ENCODE measurements at places on chromosomes 11 and 22. TPM values are rescaled to one million over a fixed set of nuclear protein-coding genes. Genes with fewer than 3 reads are reported as not detected.

PGA3 gene
- polyA plus RNA-seq: 1.7 TPM

RIC3 gene
- 18.7 TPM for polyA plus RNA-seq

TBC1D22A gene
- 16.6 TPM for polyA plus RNA-seq

APOBEC3C gene
- polyA plus RNA-seq: 76.6 TPM

FAM180B gene
- 1.1 TPM for polyA plus RNA-seq

PANX2 gene
- 2.0 TPM for polyA plus RNA-seq

ETS1 gene
- polyA plus RNA-seq: 21.1 TPM

CABP4 gene
- polyA plus RNA-seq: 0.98 TPM

CBLIF gene
- 0.54 TPM for polyA plus RNA-seq

LAYN gene
- polyA plus RNA-seq: 8.7 TPM

SCGB1A1 gene
- polyA plus RNA-seq: not detected

APOA5 gene
- not detected for polyA plus RNA-seq

TAF1D gene
- 24.0 TPM for polyA plus RNA-seq

EMSY gene
- 23.1 TPM for polyA plus RNA-seq

CRYBB2 gene
- polyA plus RNA-seq: 2.4 TPM

PGA5 gene
- 1.5 TPM for polyA plus RNA-seq

TTC36 gene
- polyA plus RNA-seq: not detected

OR8K1 gene
- polyA plus RNA-seq: not detected

PKP3 gene
- polyA plus RNA-seq: 1.2 TPM

MB gene
- 62.6 TPM for polyA plus RNA-seq

SORL1 gene
- polyA plus RNA-seq: 14.7 TPM

TRIM77 gene
- not detected for polyA plus RNA-seq

CARD16 gene
- 5.7 TPM for polyA plus RNA-seq

HORMAD2 gene
- 45.2 TPM for polyA plus RNA-seq

GLB1L2 gene
- polyA plus RNA-seq: 18.5 TPM

CDHR5 gene
- 2.3 TPM for polyA plus RNA-seq

OR51E2 gene
- polyA plus RNA-seq: 0.17 TPM

GAL gene
- polyA plus RNA-seq: 1.3 TPM

RIMBP3C gene
- 14.4 TPM for polyA plus RNA-seq

SGSM1 gene
- polyA plus RNA-seq: 5.1 TPM

VSIG10L2 gene
- not detected for polyA plus RNA-seq

APOA1 gene
- polyA plus RNA-seq: 617 TPM

OMP gene
- polyA plus RNA-seq: not detected

MS4A15 gene
- 0.82 TPM for polyA plus RNA-seq

ARVCF gene
- polyA plus RNA-seq: 21.1 TPM

KDM4F gene
- polyA plus RNA-seq: not detected

P2RY6 gene
- polyA plus RNA-seq: 2.7 TPM

SLC25A1 gene
- polyA plus RNA-seq: 56.0 TPM

HTR3B gene
- polyA plus RNA-seq: 1.1 TPM

C1QTNF4 gene
- polyA plus RNA-seq: 2.6 TPM

OR51A2 gene
- polyA plus RNA-seq: not detected

DRD2 gene
- 2.6 TPM for polyA plus RNA-seq

IL18 gene
- 7.4 TPM for polyA plus RNA-seq

PHLDB1 gene
- 51.1 TPM for polyA plus RNA-seq

ELF5 gene
- polyA plus RNA-seq: 0.34 TPM

CHRM1 gene
- polyA plus RNA-seq: 0.45 TPM
